ENCODE measurements at places on chromosomes 2 and 18. TPM values are rescaled to one million over a fixed set of nuclear protein-coding genes. Genes with fewer than 3 reads are reported as not detected.

DNA sequence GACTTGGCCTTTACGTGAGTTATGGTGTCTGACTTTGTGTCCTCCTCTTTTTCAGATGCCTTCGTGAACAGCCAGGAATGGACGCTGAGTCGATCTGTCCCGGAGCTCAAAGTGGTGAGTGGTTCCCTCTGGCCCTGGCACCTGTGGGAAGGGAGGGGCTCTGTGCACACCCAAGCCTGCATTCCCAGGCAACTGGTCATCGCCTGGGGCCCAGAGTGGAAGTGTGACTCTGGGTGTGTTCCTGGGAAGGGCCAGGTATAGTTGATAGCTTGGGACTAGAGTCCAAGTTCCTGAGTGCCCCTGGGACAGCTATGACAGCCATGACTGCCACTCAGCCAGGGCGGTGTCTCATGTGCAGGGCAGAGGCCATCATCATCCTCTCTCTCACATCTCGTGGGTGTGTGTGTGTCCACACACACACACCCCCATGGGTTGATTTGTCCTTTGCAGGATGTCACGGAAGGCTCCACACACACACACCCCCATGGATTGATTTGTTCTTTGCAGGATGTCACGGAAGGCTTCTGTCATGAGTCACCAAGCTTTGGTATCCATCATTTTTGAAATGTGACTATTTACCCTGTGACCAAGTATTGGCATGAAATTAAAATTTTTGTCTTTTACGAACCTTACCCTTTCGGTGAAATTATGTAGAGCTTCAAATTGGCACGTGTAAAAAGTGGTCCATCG lies 215.4 kb downstream of the AGAP1 start:
- no peak for DNase-seq

DNA sequence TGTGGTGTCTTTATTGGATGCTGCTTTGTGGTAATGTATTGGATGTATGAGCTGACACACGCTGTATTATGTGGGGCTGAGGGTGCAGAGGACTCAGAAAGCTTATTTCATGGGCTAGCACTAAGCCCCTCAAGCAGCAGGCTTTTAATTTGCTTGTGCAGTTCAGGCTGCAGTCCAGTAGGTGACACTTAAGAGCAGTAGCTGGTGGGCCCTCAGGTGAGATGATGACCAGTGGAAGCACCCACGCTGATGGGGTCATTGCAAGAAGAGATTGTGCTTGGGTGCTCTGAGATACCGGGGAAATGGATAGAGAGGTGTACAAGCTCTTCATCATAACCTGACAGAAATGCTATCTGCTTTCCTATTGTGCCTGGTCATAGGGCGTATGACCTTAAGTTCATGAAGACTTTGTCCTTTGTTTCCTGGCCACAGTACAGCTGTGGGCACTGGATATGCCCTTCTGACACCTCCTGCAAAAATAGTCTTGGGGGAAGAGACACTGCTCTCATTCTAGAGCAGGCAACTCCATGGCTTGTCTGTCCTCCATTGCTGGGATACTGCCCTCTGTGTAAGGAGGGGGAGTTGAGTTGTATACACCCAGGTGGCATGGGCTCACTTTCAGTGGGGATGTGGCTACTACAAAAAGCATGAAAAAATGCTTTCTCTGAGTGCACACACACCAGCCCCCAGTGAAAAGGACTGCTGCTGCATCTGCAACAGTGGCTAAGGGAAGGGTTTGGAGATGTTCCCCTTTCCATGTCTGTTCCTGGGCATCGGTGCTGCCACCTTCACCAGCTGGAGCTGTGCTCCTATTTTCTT lies 205.7 kb upstream of the ZSWIM2 start:
- no peak for DNase-seq

GRCh38 chr2:7703543-7704144 lies 786.4 kb downstream of the RNF144A start:
- DNase-seq, result no peak

- no peak for DNase-seq
Measured at GRCh38 chr2:20415511-20415918, 31.4 kb upstream of the RHOB start.

DNA sequence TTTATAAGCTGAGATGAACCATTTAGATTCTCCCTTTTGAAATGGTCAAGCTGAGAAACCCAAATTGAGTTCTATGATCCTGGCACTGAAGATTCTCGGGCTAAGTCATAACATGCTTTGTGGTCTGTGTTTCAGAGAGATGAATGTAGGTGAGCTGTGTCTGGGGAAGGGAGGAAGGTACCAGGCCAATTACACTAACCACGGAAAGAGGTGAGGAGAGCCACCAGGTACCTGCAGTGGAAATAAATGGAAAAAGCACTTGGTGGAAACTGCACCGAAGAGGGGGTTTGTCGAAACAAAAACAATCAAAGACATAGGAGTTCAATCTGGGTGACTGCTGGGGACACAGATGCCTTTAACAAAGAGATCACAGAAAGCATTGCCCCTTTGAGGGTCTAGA lies 963 bp upstream of the MRPL44 start:
- peak; percentile 28 for DNase-seq

GRCh38 chr18:3069671-3070433 lies 56.9 kb upstream of the LPIN2 start:
- no peak for DNase-seq

DNA sequence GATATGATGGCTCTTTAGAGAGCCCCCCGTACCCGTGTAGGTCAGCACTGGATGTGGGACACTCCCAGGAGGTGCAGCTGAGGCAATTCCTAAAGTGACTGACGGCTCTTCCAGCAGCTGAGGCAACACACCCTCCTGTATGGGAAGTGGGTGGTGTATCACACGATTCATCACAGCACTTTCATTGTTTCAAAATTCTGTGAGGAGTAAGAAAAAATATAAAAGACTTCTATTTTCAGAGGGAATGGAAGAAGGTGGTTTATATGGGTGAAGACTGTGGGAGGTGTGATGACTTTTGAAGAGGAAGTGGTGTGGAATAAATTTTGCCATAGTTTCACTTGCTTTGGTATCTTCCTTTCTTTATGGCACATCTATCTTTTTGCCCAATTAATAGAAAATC lies 22.3 kb downstream of the QPCT start:
- DNase-seq, result peak; percentile 40

DNA sequence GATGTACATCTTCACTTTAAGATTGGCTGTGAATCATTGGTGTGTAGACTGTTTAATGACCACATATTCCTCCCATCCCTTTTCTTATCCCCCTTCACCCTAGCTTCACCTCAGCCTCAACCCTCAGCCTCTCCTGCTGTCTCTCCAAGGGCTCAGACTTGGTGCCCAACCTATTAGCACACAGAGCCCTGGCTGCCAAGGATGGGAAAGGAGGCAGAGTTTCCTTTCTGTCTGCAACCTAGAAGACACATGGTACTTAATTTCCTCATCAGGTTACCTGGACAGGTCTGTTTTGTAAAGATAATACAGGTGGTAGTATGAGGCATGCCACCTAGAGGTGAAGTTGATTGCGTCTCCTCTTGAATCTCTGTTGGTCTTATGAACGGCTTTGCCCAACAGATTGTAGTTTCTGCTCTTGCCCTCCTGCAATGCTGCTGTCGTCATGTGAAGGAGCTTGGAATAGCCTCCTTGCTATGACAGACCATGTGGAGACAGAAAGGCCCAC lies 44.5 kb upstream of the RMND5A start:
- no peak for DNase-seq

DNA sequence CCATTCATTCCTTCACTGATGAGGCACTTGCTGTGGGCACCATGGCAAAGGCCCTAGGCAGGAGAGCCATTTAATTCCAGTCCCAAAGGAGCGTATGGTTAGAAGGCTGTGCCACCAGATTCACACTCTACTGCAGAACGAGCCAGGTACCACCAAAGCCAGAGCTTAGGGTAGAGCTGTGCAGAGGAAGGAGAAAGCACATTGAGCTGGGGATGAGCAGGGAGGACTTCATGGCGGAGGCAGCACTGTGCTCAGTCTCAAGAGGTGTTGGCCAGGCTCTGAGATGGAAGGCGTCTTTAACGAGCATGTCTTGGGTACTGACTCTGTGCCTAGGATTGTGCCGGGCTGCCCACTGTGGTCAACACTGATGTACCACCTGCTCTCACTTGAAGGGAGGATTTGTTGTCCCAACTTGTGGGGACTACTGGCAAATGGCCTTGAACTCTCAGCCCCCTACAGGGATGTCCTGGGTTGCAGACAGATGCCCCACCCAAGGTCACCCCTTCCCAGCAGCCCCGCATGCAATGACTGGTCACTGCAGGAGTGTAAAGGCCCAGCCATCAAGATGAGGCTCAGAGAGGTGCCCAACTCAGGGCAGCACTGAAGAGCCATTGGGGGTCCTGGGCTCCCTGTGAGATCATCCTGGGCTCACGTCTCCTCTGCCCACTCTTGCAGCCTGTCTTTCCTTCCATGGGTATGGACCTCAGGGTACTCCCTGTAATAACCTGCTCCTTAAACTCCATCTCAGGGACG lies 251.4 kb downstream of the GLI2 start:
- no peak for DNase-seq

DNA sequence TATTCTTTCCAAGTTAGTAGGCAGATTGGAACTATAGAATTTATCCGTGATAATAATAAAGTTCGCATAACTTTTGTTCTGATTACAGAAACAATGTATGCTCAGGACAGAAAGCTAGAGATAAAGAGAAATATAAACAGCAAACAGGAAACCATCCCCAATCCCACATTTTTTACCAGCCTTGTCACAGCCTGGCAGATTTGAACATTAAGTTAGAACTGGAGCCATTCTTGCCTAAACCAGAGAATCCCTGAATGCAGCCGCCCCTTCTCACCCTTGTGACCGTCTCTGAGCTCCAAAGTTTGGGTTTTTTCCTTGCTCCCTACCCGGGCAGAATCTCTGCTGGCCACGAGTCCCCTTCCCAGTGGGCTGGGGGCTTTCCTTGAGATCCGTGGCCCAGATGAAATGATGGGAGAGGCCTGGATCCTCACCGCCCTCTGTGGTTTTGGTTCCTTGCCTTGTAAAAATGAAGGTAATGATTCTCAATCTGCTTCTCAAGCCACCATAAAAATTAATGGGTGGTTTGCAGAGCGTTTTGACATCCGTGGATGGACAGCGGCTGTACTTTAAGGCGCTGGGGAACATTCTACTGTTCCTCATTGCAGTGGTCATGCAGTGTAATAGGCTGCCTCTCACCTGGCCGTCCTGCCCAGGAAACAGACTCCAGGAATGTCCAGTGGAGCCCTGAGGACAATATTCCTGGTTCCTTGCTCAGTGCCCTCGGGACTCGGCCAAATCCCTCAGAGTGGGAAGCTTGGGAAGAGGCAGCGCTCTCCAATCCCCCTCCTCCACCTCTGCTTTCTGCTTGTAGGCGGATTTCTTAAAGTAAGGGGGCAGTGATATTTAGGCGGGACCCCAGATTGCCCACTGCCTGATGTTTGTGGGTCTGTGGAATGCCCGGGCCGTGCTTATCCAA lies 1.6 kb downstream of the SH3BP4 start:
- DNase-seq, result no peak

- no peak for DNase-seq
Measured at GRCh38 chr2:96832754-96833507, 10.9 kb downstream of the ANKRD23 start.

GRCh38 chr2:102193074-102193473 lies 6.3 kb downstream of the IL1RL2 start:
- DNase-seq, result no peak

DNA sequence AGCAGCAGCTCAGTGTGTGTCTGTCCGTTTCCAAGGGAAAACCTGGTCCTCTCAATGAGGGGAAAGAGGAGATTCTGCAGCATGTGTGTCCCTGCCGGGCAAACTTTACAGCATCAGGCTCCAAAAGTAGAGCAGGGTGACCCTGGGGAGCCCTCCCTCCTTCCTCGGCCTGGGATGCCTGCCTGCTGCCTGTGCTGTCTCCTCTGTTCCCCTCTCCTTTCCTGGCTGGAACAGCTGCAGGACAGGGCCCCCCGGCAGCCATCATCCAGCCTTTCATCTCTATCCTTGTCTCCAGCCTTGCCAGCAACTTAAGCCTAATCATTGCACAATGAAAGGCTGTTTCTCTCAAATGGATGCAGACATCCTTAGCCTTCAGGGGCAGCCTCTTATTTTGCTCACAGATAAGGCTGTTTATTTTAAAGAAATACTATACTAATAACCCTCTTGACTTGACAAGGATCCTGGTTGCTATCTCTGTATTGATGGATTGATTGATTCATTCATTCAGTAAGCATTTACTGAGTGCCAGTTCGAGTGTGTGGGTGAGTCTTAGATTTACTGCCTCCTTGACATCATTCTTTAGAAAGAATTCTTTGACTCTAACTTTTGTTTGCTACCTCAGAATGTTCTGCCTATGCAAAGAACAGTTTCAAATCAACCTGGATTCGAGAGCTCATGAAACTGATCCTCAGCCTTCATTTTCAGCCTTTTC lies 40.6 kb upstream of the EDAR start:
- no peak for DNase-seq

GRCh38 chr2:25035537-25036220 lies 6.2 kb upstream of the EFR3B start:
- no peak for DNase-seq

GRCh38 chr2:101969723-101970122 lies 22.0 kb upstream of the IL1R2 start:
- no peak for DNase-seq

GRCh38 chr2:8546612-8547283 lies 135.1 kb upstream of the ID2 start:
- DNase-seq, result peak; percentile 35

DNA sequence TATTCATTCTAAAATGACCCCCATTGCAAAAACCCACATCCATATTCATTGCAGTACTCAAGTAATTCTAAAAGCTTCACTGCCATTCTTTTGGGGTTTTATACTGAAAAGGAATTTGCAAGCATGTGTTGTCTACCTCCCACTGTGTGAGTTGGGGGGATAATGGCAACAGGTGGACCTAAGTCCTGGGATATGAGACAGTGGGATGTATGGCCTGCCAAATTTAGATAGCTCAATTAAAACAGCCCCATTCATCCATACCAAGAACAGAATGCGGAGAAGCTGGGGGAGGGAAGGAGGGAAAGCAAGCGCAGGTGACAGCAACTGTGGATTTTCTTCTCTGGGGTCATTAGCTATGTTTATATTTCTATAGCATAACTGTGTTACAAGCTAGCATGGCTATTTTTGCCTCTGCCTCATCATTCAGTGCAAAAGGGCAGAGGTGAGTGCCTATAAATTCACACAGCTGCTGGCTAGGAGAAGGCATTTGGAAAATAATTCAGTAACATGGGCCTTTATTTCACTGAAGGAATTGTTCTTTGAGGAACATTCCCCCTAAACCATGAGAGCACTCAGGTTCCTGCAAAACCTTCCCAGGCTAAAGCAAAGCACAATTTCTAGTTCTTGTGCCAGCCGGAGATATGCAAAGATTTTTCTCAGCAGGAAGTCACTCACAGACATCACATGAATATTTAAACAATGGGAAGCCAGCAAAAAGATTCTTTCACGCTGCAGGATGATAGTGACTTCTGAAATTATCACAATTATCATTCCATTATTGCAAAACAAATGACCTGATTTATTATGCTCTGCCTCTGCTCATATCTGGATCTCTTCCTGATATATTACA lies 393.9 kb upstream of the ACVR2A start:
- no peak for DNase-seq

ANKRD30B gene
- total RNA-seq, result not detected

TMEM37 gene
- total RNA-seq, result not detected

ERMN gene
- total RNA-seq, result 1.0 TPM

GLI2 gene
- total RNA-seq, result not detected

ECEL1 gene
- 0.12 TPM for total RNA-seq

TRIM43 gene
- total RNA-seq, result not detected

CCL20 gene
- total RNA-seq, result 13.1 TPM

FEV gene
- not detected for total RNA-seq

CCDC68 gene
- not detected for total RNA-seq

Data from activated naive CD4-positive, alpha-beta T cell treated with anti-CD3 and anti-CD28 coated beads for 36 hours (primary cell).